ENCODE measurements at places on chromosomes 4 and X. TPM values are rescaled to one million over a fixed set of nuclear protein-coding genes. Genes with fewer than 3 reads are reported as not detected.

DNA sequence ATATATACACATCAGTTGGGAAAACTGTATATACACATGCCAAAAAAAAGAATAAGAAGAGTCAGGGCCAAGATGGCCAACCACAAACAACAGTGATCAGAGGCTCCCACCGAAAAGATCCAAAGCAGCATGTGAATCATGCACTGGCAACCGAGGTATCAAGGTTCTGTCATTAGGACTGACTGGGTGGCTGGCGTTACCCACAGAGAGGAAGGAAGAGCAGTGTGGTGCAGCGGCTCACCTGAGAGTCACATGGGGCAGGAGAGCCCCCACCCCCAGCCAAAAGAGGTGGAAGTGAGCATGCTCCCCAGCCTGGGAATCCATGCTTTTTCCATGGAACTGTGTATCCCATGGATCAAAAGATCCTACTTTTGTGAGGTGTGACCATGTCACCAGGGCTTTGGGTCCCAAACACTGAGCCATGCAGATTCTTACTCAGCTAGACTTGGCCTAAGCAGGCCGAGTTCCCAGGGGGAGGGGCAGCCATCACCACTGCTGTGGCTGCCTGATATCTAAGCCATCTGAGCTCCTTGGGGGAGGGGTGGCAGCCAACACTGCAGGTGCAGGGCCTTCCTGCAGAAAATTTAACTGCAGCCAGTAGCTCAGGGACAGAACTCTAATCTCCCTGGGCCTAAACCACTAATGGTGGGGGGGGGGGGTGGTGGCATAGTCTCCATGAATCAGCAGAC, 52.8 kb downstream of the P2RY10 start:
- no peaks in the 10 kb centered on the region for H3K27me3 ChIP-seq
- no peak overlapping the region for H3K27ac ChIP-seq
- no peaks in the 10 kb centered on the region for H3K36me3 ChIP-seq
- DNase-seq: no peak

DNA sequence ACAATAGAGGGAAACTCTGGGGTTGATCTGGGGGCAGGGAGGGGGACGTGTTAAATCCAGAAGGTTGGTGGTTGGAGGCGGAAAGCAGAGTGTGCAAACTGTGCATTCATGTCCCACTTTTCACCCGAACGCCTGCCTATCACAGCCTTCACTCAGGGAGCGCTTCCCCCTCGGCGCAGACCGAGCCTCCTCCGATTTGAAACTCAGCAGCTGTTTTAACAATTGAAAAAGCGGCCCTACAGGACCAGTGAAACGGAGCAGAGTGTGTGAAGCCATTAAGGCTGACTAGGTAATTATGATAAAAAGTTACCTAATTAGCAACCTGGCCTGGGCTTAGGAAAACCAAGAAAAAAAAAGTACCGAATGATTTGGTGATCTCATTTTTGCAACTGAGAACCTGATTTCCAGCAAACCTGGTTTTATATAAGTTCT, 685 bp upstream of the NDNF start:
- peaks cover 10% of the 10 kb centered on the region for H3K4me1 ChIP-seq
- DNase-seq: peak; percentile 18
- H3K4me3 ChIP-seq: peak overlapping the region; percentile 54
- no peaks in the 10 kb centered on the region for H3K36me3 ChIP-seq
- no peaks in the 10 kb centered on the region for H3K27me3 ChIP-seq
- H3K27ac ChIP-seq: no peak overlapping the region

DNA sequence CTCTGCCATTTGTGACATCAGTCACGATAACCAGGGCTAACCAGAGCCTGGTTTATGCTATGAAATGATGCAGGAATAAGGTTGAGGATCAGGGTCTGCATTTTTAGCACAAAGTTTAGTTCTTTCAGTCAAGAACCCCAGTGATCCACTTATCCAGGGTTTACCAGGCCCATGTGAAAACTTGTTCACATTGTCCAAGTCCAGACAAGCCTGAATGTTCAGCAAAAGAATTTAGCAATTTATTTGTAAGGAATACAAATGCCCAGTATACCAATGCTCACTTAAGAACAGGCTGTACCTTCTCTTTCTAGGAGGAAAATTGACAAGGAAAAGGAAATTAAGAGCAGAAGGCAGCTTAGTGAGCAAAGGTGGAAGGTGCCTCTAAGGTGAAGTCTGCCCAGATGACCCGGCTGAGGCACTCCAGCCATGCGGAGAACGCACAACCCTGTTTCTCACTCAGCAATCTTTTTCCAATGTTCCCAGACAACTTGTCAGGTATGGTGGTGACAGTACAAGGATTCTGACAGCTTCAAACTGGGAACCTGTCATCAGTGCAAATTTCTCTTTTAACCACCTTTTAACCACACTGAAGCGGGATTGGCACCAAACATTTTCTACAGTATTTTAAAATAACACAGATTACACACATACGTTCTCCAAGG, 54.0 kb downstream of the TBC1D9 start:
- H3K4me1 ChIP-seq: peaks cover 2% of the 10 kb centered on the region
- DNase-seq: no peak
- H3K27me3 ChIP-seq: no peaks in the 10 kb centered on the region
- H3K27ac ChIP-seq: no peak overlapping the region
- H3K4me3 ChIP-seq: no peak overlapping the region

DNA sequence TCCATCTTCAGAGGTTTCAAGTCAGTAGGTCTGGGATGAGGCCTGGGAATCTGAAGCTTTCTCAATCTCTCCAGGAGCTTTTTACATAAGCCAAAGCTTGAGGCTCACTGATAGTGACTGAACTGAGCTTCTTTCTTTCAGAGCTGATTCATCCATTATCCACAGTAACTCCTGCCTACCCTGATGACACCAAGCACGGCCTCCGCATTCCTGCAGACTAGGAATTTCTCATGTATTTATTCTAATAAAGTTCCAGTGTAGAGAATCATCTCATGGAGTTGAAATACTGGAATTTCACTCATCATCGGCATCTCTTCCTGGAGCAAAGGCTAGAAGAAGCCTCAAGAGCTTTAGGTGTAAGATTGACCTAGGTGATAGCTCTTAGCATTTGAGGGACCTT, 12.1 kb upstream of the DCTD start:
- H3K36me3 ChIP-seq: no peaks in the 10 kb centered on the region
- H3K4me3 ChIP-seq: no peak overlapping the region
- H3K27me3 ChIP-seq: no peaks in the 10 kb centered on the region
- H3K27ac ChIP-seq: no peak overlapping the region
- no peak for DNase-seq

DNA sequence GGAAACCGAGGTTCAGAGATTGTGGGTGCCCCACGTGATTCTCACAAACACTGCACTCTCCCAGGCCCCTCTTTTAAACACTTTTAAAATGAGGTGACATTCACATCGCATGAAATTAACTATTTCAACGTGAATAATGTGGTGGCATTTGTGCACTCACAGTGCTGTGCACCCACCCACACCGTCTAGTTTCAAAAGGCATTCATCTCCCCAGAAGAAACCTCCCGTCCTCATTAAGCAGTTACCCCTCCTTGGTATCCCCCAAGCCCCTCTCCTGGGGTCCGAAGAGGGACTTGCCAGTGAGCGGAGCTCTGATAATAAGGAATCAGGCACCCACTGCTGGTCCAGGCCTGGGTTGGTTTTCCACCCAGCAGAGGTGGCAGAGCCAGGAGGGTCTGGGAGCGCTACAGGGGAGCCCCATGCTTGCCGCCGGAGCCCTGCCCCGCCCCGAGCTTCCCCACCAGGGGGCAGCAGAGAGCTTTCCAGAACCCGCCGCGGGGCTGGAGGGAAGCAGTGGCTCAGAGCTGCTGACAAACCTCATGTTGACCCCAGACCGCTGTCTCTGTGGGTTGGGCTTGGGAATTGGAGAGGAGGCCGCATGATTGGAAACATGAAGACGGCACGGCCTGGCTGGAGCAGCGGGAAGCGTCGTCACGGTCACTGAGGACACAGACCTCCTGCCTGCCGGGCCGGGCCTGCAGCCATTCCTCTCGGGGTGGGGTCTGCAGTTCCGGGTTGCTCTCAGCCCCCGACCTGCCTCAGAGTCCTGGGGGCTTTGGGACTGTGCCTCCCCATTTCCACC, 27.5 kb upstream of the HTRA3 start:
- H3K4me3 ChIP-seq: no peak overlapping the region
- peak; percentile 90 for DNase-seq
- H3K36me3 ChIP-seq: no peaks in the 10 kb centered on the region
- no peak overlapping the region for H3K27ac ChIP-seq

GRCh38 chr4:2909583-2909982, 53.6 kb downstream of the NOP14 start:
- H3K4me1 ChIP-seq: peaks cover 2% of the 10 kb centered on the region
- no peaks in the 10 kb centered on the region for H3K36me3 ChIP-seq
- no peaks in the 10 kb centered on the region for H3K27me3 ChIP-seq
- no peak overlapping the region for H3K4me3 ChIP-seq

- no peak overlapping the region for H3K27ac ChIP-seq
- DNase-seq: no peak
- H3K4me1 ChIP-seq: no peaks in the 10 kb centered on the region
- no peaks in the 10 kb centered on the region for H3K27me3 ChIP-seq
- no peak overlapping the region for H3K4me3 ChIP-seq
Observed at GRCh38 chr4:188960411-188961093, 821.3 kb downstream of the TRIML1 start.

Gene TBX22
- 128 TPM for total RNA-seq

Gene ERAS
- 2.0 TPM for total RNA-seq

Gene SPANXA1
- total RNA-seq: not detected

Gene CCDC110
- total RNA-seq: 78.1 TPM

Gene RIPPLY1
- not detected for total RNA-seq

Gene KDR
- total RNA-seq: 7.9 TPM

Gene EPGN
- not detected for total RNA-seq

Gene PWWP3B
- total RNA-seq: 60.9 TPM

Measured in testis (tissue), 5 donors.